Thoracic aorta (tissue), 2 donors: ENCODE measurements at places on chromosomes 2 and 18.

- DNase-seq = no peak
These were observed 903 bp downstream of the KCNG3 start for GRCh38 chr2:42492691-42493467.

GRCh38 chr2:8418721-8419120 is 263.1 kb upstream of the ID2 start:
- no peak for DNase-seq

- no peak for DNase-seq
These were observed 88.0 kb upstream of the RAB27B start for GRCh38 chr18:54740136-54740846.

DNA sequence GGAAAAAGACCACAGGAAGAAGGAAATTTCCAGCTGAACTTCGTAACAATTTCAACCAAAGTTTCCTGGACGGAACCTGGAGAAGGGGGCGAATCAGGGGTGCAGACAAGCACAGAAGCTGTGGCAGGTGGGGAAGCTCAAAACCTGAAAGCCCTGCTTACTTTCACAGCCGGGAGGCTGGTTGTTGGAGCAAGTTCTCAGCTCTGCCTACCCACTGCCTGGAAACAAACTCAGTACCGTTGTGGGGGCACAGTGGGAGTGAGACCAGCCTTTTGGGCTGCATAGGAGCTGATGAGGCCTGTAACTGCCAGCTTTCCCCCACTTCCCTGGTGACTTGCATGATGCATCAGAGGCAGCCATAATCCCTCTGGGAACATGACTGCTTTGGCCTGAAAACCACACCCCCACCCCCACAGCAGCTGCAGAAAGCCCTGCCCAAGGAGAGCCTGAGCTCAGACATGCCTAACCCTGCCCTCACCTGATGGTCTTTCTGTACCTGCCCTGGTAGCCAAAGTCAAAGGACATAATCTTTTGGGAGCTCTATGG is 207.0 kb upstream of the VWC2L start:
- no peak for DNase-seq

- DNase-seq = no peak
These were observed 430.0 kb downstream of the STK39 start for GRCh38 chr2:167817422-167817821.

- DNase-seq = no peak
These were observed 324.8 kb downstream of the ALK start for GRCh38 chr2:29596584-29596983.

GRCh38 chr2:3476985-3477327 is 42.4 kb downstream of the ADI1 start:
- no peak for DNase-seq

- peak; percentile 28 for DNase-seq
These were observed 363.5 kb upstream of the TNP1 start for GRCh38 chr2:217223222-217223930.

DNA sequence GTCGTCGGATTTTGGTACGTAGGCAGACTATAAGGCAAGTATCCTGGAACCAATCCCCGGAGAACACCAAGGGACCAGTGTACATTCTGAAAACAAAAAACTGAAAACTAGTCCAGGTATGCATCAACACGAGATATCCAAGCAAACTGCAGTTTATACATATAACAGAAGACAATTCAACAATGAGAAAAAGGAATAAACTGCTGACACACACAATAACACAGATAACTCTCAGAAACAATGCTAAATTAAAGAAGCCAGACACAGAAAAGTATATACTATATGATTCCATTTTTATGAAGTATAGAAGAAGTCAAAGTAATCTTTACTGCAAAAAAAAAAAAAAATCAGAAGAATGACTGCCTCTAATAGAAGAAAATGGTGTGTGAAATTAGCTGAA is 5.9 kb downstream of the ROCK2 start:
- DNase-seq = no peak

DNA sequence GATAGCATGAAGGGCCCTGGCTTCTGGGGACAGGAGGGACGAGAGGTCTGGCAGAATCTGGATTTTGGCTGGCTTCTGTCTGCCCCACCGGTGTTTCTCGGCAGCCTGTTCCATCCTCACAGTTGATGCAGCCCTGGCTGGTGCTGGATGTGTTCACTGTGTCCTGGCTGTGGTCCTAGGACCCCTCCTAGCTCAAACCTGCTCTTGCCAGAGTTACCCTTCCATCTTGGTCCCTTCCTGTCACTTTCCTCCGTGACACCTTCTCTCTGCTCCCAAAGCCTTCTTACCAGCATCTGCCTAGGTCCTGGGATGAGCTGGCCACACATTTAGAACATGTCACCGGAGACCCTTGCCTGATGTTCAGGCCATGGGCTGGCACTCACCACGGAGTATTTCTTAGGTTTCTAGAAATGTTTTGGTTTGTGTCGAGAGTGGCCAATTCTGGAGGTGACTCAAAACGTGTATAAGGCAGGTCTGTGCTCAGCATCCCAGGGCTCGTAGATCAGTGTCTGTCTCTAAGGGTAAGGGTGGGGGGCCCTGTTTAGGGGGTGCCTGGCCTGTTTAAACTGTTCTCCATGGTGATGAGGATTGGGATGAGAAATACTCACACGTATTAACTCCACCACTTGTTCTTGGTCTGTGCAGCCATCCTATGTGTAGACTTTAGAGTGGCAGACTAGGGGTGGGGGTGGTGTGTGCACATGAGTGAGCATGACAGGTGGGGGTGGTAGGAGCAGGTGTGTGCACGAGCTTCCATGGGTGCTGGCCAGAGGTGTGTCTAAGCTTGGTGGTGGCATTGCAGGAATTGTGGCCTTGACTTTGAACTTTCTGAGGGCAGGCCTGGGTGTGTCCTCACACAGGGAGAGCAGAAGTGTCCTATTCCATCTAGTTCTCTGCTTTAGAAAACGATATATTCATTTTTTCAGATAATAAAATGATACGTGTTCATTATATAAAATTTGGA is 162.7 kb downstream of the DYSF start:
- DNase-seq = no peak

GRCh38 chr2:164458792-164459191 is 162.5 kb downstream of the GRB14 start:
- DNase-seq = no peak

DNA sequence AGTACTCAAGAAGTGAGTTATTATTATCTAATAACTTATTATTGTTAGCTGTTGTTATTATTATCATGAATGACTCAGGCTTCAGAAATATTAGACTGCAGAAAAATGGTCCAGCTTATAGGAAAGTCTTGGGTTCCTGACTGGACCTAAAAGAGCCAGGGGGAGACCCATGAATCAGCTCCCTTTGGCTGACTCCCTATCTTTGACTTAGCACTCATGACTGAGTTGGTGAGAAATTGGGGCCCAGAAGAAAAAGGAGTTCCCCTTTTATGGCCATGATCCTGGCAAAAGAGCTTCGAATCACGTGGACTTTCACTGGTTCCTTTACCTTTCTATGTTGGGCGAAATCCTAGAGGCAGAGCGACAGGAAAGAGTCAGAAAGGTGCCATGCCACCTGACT is 145.8 kb downstream of the MYO3B start:
- no peak for DNase-seq

DNA sequence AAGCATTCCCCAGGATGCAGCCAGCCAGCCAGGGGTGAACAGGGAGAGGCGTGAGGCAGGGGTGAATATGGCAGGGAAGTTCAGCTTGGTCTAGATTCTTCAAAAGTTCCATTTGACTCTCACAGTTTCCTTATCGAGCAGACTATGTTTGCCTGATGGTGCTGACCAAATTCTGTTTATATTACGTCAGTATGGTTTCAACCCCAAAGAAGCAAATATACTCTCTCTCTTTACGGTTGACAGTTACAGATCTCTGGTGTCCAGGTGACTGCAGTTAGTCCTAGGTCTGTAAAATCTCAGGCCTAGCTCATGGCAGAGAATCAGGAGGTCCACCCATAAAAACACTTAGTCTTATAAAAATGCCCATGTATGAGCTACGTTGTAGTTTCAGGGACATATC is 38.3 kb upstream of the DNMT3A start:
- no peak for DNase-seq

GRCh38 chr2:64212346-64212745 is 68.1 kb upstream of the PELI1 start:
- DNase-seq = no peak

DNA sequence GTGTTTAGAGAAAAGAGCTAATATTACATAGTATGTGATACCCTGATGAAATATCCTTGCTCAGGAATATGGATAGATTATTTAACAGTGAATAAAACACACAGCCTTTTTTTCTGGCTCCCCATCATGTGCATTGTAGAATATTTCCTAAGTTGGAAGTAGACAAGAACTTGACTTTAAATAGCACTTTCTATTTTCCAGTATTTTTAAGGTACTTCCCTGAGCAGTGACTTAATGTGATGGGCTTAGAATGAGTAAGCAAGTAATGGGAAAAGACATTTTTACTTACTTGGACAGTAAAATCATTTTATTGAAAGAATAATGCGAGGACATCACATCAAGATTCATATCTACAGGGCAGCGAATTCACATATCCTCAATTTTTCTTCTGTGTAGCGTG is 176.7 kb upstream of the SLC8A1 start:
- DNase-seq = no peak

GRCh38 chr2:220745682-220746081 is 826.4 kb downstream of the EPHA4 start:
- no peak for DNase-seq
